ENCODE measurements at places on chromosomes 1 and 21.
A peak's percentile ranks its signal among the peaks of the same experiment; 100 is the strongest.

- no peak for DNase-seq
Measured at GRCh38 chr1:24850328-24850920, 79.7 kb downstream of the RUNX3 start.

DNA sequence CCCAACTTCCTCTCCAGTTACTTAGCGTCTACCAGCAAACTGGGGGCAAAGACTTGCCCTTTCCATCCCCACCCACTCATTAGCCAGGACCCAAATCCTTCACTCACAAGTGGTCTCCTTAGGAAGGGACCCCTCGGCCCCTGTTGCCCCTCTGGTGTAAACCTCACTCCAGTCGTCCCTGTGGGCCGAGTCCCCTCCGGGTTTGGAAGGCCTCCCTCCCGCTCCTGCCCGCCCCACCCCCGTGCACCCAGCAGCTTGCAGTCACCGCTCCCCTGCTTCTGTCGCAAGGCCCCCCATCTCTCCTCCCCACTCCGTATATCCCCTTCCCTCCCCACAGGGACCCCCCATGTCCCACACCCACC is 1.2 kb downstream of the EFHD2 start:
- DNase-seq = no peak

DNA sequence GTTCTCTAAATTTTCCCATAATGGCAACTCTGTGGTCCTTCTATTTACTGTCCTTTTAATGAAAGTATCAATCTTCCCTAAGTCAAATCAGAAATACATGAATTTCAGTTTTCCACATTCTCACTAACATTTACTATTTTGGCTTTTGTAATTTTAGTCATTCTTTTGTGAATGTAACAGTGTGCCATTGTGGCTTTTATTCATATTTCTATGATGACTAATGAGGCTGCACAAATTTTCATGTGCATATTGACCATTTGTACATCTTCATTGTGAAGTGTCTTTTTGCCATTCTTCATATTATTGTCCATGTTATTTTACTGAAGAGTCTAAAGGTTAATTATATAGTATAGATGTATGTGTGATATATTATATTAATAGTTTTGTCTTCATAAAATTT is 431.0 kb upstream of the BRINP3 start:
- no peak for DNase-seq

- DNase-seq = no peak
Measured at GRCh38 chr1:67723126-67723525, 38.1 kb downstream of the GADD45A start.

- no peak for DNase-seq
Measured at GRCh38 chr1:235510823-235511222, 6.6 kb upstream of the B3GALNT2 start.

GRCh38 chr1:230067419-230067870 is 407 bp downstream of the GALNT2 start:
- DNase-seq = no peak

DNA sequence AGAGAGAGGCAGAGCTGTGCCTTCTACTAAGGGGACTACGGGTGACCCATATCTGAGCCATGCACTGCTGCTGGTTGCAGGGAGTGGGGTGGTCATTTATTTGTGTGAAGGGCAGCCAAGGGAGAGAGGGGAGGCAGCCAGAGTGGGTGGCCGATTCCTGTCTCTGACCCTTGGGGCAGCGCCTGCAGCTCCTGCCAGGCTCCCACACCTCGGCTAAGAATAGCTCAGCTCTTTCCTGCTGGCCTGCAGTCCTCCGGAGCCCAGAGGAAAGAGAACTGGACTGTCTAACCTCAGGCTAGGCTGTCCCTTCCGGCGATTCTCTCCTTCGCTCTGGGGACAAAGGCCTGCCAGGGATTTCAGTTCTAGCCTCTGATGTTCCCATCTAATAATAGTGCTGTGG is 11.6 kb upstream of the CD34 start:
- DNase-seq = no peak

GRCh38 chr1:25430967-25431881 is 527 bp downstream of the MACO1 start:
- peak; percentile 73 for DNase-seq

DNA sequence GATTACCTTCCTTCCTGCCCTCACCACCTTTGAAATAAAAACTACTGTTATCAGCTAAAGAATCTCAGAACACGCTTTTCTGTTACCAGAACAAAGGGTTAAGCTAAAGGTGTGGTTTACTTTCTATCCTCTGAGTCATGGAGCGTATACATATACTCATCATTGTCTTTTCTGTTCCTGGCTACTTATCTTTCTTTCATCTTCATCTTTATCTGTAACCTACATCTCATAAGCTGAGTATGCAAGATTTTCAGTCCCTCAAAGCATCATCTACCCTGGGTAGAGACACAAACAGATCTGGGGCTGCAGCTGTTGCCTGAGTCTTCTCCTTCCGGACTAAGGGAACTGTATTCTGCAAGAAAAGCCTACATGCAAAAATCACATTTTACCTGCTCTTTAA is 75.6 kb downstream of the LMO4 start:
- DNase-seq = no peak

DNA sequence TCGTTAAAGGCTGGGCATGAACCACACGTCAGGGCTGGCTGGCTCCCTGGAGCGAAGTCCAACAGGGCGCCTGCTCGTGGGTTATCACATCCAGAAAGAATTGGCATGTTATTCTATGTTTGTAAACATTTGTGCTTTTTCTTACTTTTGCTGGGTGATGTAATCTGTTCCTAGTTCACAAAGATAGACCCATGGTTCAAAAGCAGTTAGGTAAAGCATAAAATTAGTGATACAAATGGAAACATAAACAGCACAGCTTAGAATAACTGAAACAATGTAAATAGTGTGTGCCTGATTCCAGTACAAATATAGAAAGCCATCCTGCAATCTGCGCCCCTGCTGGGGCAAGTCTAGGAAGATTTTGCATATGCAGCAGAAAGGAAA is 184.0 kb upstream of the C1orf174 start:
- DNase-seq = no peak

DNA sequence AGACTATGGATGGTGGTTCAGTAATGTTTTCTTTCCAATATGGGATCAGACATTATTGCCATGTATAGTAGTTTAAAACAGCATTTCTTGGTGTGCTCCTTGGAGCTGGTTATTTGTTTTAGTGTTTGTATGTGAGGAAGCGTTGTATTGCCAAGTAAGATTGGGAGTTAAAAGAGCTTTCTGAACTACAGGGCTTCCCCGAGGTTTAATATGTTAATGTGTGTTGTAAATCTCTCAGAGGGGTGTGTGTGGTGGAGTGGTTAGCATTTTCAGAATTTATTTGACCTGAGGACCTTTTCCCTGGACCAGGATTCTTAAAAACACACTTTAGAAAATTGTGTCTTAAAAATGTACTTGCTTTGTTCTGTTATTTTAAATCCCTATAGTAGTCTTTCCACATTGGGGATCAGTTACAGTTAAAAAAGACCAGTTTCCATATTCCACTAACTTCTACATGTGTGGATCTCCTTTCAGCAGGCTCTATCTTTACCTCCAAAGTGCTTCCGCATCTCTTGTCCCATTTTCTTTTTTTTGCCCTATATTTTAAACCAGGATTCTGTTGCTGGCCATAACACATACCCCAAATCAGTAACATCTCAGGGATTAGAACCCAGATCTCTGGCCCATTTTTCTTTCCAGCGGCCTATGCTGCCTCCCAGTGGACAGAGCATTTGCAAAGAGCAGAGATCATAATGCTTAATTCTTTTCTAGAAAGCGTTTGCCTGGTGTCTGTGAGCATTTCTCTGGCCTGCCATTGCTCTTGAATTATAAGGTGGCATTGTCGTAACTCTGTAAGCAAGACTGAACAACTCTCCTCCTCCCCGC is 58.6 kb downstream of the PBX1 start:
- DNase-seq = no peak

DNA sequence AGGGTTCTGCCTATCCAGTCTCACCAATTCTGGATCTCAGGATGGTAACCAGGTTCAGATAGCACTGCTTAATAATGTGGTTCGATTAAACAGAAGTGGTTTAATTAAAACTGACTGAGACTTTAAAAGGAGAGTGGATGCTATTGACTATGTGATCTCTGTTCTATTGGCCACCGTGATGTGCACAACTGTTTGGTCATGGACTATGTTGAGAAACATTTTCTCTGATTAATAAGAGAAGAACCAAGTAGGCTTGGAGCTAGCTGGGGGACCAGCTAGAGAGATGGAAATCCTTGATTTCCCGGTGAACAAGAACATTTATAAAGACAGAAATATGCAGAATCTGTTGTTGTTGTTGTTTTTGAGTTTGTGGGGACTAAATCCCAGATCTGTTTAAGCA is 36.5 kb downstream of the DPT start:
- DNase-seq = no peak

GRCh38 chr1:204692325-204692840 is 6.8 kb upstream of the LRRN2 start:
- no peak for DNase-seq

DNA sequence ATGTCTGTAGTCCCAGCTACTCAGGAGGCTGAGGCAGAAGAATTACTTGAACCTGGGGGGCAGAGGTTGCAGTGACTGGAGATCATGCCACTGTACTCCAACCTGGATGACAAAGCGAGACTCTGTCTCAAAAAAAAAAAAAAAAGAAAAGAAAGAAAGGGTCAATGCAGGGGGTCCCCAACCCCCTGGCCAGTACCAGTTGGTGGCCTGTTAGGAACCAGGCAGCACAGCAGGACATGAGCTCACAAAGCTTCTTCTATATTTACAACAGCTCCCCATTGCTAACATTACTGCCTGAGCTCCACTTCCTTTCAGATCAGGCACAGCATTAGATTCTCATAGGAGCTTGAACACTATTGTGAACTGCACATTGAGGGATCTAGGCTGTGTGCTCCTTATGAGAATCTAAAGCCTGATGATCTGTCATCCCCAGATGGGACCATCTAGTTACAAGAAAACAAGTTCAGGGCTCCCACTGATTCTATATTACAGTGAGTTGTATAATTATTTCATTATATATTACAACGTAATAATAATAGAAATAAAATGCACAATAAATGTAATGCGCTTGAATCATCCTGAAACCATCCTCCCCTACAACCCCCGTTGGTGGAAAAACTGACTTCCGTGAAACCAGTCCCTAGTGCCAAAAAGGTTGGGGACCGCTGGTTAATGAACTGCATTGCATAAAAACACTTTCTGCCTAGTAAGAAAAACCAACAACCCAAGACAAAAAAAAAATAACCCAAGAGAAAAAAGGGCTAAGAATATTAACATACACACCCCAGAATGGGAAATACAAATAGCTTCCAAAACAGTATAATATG is 2.8 kb downstream of the ZBTB8OS start:
- no peak for DNase-seq

GRCh38 chr1:18012686-18013085 is 94.9 kb upstream of the IGSF21 start:
- DNase-seq = no peak

GRCh38 chr1:223344491-223344890 is 19.5 kb downstream of the SUSD4 start:
- no peak for DNase-seq

DNA sequence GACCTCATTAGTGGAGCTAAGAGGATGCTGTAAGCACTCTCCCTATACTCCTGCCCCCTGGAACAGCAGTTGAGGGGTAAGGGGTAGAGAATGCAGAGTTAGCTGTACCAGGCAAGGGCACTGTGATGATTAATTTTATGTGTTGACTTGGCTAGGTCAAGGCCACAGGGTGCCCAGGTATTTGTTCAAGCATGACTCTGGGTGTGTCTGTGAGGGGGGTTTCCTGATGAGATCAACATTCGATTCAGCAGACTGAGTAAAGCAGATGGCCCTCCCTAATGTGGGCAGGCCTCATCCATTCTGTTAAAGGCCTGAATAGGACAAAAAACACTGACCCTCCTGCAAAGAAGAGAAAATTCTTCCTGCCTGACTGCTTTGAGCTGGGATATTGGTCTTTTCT is 110.8 kb downstream of the KCND3 start:
- DNase-seq = no peak

DNA sequence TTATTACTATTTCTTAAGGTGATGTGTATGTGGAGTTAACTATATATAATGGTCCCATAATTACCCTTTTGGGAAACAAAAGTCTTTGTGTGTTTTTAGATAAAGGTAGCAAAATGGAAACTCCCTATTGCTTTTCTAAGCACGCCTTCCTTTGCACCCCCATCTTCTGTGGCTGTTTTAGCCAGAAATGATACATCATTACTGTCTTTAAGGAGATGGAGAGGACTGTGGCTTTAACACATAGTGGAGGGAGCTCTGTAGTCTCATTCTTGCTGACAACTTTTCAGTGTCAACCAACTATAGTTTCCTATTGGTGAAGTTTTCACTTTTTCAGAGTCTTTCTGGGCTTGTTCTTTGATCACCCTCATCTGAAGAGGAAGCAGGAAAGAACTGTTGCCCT is 1.0 kb downstream of the APOBEC4 start:
- DNase-seq = no peak

DNA sequence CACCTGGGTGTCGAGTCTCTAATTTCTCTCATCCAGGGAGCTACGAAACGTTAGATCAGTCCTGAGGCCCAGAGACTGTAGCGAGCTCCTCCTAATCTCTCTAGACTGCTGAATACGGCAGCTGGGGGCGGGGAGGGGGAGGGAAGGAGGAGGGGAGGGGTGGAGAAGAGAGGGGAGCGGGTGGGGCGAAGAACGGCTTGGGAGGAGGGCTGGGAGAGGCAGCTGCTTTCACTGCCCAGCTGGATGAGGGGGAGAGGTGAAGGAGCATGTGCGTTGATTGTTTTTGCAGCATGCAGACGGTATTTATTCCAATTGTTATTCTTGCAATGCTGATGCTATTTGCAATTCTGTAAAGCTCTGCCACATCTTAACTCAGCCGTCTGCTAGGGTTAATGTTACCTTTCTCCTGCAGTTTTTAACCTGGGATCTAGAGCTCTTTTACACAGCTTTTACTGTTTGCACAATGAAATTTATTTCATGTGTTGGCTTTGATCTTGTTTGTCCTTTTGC is 790 bp downstream of the DNAJC6 start:
- no peak for DNase-seq

GRCh38 chr1:59678040-59678439 is 136.7 kb upstream of the HOOK1 start:
- no peak for DNase-seq

DNA sequence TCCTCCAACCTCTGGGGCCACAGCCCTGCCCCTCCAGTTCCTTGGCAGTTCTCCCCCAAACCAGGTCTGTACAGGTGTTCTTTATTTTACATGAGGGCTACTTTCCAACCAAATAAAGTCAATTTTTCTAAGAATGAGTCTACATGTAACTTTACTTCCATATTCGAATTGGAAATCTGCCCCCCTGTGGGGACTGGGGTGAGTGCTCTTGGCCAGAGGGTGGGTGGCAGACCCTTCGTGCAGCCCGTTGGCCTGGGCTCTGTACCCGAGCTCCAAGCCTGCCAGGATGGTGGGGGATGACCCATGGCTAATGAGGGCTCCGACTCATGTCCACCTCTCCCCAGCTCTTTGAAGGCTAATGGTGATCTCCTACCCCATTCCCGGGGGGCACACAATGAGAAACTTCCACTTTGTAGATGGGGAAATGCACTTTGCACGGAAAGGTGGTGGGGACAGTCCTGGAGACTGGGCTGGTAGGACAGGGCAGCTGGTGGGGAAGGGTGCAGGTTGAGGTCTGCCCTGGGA is 589 bp upstream of the CATSPER4 start:
- no peak for DNase-seq

- DNase-seq = no peak
Measured at GRCh38 chr21:42330380-42331371, 15.5 kb upstream of the TFF3 start.

All from effector CD8-positive, alpha-beta T cell (primary cell).